ENCODE measurements at places on chromosomes 6 and 20.

DNA sequence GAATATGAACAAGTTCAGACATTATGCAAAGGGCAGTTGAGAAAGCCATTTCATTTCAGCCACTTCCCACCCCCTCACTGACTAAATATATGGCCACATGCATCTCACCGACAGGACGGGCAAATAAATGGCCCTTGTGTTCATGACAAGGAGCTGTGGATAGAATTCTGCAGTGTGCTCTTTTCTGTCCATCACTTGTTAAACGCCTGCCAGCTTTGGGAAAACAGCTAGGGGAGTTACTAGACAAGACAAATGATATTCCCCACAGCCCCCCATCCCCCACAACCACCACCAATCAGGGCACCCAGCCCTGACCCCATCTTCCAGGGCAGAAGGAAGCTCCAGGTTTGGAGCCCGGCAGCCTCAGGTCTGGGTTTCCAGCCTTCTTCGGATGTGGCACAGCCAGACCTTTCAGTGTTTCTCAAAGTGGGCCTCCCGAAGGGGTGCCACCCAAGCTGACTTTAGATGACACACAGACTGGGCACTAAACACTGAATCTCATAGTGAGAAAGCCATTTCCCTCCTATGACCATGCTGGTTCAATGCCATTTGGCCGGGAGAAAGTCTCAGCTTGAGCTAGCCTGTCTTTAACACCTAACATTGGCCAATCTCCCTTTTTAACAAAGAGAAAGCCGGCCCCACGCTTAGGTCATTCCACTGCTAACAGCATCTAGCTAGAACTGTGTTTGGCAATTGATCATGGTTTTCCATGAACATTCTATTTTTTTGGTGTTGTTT, 4.0 kb upstream of the RIPOR3 start:
- no peak for DNase-seq

GRCh38 chr6:75483136-75483952, 10.3 kb downstream of the FILIP1 start:
- no peak for DNase-seq

GRCh38 chr6:36691011-36691410, 6.6 kb upstream of the RAB44 start:
- no peak for DNase-seq

- DNase-seq, result no peak
Measured at GRCh38 chr6:124885171-124885570, 77.1 kb upstream of the RNF217 start.

DNA sequence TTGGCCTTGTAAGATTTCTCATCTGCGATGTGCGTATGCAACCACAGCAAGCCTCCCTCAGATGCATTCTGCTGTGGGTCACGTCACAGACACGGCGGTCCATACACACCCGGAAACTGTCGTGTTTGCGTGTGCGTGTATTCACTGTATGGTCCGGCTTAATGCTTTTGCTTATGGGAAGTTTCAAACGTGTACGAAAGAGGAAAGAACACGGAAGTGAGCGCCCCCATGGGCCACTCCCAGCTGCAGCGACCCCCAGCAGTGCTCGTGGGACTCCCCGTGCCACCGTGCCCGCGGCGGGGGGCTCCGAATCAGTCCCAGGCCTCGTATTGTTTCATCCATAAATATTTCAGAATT, 10.2 kb downstream of the DLL1 start:
- DNase-seq, result no peak

GRCh38 chr6:158816803-158817727, 2.1 kb downstream of the EZR start:
- DNase-seq, result peak; percentile 94

DNA sequence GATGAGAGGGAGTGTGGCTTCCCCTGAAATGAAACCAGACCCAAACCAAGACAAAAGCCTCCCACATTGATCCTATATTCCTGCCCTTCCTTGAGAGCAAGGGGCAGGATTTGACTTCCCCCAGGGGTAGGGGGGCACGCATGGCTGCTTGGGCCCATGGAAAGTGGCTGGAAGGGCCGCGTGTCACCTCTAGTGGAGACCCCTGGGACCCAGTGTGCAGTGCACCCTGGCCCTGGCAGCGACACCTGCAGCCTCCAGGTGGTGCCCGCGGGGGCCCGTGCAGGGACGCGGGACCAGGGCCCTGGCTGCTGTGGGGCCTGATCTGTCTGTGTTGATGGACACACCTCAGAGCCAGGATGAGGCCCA, 18.0 kb upstream of the SLCO4A1 start:
- DNase-seq, result no peak

GRCh38 chr6:159122453-159122852, 46.7 kb upstream of the FNDC1 start:
- DNase-seq, result no peak

DNA sequence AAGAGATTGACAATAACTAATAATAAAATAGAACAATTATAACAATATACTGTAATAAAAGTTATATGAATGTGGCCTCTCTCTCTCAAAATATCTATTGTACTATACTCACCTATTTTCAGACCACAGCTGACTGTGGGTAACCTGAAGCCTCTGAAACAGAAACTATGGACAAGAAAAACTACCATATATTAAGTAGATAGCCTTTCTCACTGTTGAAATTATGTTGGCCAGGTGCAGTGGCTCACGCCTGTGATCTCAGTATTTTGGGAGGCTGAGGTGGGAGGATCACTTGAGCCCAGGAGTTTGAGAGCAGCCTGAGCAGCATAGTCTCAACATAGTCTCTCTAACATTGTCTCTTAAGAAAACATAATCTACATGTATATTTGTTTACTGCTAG, 89.9 kb downstream of the DOK5 start:
- DNase-seq, result no peak

- DNase-seq, result no peak
Measured at GRCh38 chr20:48065833-48066232, 280.6 kb upstream of the SULF2 start.

DNA sequence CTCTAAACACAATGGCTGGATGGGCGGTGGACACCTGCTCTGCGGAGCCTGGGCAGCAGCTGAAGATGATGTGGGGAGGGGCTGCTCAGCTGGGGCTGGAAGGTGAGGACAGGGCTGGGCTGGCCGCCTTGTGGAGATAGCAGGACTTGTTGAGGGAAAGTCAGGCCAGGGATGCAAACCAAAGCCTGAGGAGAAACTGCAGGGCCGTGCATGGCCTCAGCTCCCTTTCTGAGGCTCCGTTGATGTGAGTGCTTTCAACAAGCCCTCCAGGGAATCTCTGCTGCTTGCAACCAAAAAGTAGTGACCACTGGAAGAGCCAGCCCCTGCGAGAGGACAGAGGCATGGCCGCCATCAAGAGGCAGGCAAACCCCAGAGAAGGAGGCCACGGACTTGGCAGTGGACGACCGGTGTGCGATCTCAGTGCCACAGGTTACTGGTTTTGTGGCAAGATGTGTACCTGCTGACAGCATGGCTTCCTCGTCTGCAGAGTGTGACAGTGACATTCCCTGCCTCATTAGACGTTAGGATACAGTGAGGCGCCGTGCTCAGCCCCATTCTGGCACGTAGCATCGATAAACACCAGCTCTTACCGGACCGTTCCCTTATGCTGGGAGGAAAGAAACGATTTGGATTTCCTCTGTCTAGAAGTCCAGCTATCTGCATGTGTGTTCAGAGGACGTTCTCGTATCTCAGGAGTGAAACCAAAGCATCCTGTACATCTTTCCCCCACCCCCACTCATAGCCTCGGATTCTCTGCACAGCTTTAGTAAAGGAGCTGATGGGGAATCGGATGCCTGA, 37.9 kb downstream of the ERMARD start:
- DNase-seq, result no peak

DNA sequence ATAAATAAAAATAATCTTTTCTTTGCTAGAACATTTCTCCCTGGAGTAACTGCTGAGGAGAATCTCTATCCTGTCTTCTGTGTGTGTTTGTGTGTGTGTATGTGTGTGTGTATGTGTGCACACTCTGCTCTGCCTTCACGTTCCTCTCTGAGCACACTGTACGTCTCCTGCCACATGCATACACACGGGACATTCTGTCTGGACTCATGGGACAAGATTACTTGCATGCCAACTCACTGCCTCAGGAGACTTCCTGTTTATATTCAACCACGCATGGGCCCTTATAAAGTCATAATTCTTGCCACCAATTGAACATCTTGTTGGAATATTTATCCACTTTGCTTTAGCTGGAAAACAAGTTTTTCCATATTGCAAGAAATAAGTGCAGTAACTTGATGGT, 930.6 kb downstream of the KIF16B start:
- DNase-seq, result no peak

DNA sequence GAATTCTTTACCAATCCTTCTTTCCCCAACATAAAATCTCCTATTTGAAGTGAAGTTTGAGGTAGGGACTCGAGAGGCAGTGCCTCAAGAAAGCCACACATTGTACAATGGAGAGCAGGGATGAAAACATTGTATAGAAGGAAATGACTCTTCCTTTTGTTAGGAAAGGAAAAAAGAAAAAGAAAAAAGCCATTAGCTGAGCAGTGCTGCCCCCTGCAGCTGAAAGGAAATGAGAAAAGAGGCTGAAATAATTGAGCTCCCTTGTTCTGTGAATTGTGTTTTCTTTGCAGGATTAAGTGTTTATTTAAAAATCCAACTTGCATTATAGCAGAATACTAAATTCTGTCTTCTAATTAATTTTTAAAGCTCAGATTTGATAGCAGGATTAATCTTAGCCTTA, 162.9 kb upstream of the SASH1 start:
- DNase-seq, result no peak

DNA sequence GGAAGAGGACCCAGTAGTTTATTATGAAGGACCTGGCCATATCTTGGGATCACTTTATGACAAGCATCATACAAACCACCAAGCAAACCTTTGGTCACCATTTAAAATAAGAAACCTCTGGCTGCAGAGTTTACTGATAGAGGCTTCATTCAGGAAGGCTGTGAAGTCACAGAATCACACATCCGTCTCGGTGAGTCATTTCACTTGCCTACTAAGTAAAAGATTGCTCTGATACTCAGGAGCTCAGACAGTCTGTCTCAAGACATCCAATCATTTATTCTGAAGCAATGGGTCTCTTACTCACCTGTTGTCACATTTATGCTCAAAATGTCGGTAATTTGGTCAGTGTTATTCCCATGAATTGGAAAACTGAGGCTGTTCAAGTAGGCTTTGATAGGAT, 33.7 kb downstream of the ADGRF5 start:
- DNase-seq, result no peak

DNA sequence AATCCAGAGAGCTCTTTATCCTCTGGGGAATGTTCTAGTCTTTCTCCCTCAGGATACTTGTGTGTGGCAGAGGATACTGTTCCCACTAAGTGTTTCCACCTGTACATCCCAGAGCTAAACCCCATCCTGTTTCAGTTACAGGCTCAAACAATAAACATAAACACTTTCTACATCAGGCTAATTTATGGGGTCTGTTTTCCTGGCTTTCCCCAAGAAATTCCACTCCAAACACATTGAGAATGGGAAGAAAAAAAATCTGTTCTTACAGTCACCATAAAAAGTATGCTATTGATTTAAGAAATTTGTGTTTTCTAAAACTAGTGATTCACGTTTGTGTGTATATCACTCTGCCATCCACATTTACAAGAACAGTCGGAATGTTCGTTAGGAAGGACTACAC, 293.9 kb upstream of the FOXQ1 start:
- no peak for DNase-seq

GRCh38 chr6:166830891-166831363, 125.4 kb downstream of the RNASET2 start:
- no peak for DNase-seq

- no peak for DNase-seq
Measured at GRCh38 chr6:159902620-159903019, 11.8 kb downstream of the MAS1 start.

GRCh38 chr6:39760226-39760952, 31.8 kb upstream of the DAAM2 start:
- DNase-seq, result no peak

DNA sequence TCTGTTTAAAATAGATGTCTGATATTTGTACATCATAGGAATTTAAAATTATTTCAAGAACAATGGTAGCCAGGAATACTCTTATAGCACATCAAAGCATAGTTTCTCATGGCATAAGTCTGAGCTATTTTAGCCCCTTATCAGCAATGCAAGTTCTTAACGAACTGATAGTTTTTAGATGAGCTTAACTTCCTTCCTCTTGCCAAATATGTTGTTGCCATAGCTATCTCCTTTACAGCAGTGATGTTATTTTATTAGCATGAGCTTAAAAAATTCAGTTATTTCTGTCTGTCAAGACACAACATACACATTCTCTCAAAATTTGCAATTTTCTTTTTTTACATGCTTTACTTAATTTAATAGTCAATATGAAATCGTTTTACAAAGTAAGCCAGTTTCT, 867.2 kb downstream of the PHF3 start:
- DNase-seq, result no peak

DNA sequence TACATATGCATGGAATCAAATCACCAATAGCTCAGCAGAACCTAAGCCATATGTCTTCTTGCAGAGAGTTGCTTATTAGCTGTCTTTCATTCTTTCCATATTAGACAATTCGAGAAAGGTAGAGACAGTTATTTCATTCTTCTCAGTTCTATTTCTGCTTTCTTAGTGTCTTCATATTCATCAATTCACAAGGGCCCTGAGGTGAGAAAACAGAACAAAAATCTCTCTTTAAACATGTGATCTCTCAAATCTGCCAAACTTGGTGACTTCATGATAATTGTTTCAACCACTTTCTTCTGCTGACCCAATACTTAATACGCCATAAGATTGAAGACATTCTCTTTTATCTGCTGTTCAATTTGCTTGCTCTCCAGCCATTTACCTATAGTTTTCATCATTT, 229.7 kb upstream of the MARCKS start:
- DNase-seq, result no peak

DNA sequence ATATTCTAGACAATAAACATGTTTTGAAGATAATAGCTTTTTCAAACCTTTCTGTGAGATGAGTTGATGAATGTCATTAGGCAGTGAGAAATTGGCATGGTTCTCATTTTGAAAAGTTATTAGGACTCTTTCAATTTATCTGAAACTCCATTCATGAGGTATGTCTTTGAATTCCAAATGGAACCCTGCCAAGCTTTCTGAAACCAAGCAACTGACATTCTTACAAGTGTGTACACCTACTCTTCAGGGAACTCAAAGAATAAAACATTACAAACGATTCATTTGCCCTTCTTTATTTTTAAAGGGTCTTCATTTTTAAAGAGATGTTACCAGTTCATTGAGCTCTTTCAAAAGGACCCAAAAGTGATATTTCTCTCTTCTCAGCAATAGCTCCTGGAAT, 2.1 kb upstream of the TRDN start:
- no peak for DNase-seq

GRCh38 chr6:30396833-30397479, 52.0 kb downstream of the RPP21 start:
- DNase-seq, result peak; percentile 70

Data from erythroblast (primary cell).